ENCODE measurements at places on chromosomes 7 and 10.
A peak's percentile ranks its signal among the peaks of the same experiment; 100 is the strongest.

GRCh38 chr10:7493996-7494395 is 83.2 kb upstream of the SFMBT2 start:
- no peak for DNase-seq

DNA sequence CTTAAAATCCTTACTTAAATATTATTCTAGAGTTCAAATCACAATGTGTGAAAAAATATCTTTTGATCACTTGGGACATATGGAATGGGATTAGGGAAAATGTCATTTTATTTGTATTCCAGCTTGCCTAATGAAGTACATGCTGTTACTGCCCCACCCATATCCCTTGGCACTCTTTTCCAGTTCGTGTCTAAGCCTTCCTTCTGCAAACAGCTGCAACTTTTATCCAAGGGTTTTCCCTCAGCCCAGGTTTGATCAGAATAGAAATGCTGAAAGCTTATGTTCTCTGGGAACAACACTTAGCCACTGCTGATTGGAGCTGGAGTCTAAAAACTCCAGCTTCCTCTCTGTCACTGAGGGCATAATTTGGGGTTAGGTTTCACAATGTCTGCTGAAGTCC is 214.1 kb upstream of the FAM3C start:
- peak; percentile 77 for DNase-seq

DNA sequence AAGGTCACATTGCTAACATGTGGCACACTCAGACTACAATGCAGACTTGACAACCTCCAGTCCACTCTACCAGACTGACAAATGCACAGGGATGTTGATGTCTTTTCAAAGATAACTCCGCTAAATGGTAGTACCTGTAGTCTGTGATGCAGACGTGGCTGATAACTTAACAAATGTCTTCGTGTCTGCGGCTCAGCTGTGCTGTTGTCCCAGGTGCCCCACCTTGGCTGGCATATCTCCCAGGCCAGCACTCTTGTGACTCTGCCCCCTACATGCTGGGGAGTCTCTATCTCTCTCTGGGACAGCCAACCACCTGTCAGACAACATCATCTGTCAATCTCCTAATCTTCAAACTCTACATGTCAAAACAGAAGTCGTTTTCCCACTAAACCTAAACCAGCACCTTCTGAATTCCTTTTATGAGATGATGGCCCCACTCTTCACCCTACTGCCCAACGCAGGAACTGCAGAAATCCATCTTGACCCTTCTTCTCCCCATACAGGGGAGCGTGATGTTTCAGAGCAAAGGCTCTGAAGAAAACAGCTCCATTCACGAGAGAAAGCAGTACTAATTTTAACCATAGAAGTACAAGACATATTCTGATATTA is 156.4 kb downstream of the USP6NL start:
- no peak for DNase-seq

DNA sequence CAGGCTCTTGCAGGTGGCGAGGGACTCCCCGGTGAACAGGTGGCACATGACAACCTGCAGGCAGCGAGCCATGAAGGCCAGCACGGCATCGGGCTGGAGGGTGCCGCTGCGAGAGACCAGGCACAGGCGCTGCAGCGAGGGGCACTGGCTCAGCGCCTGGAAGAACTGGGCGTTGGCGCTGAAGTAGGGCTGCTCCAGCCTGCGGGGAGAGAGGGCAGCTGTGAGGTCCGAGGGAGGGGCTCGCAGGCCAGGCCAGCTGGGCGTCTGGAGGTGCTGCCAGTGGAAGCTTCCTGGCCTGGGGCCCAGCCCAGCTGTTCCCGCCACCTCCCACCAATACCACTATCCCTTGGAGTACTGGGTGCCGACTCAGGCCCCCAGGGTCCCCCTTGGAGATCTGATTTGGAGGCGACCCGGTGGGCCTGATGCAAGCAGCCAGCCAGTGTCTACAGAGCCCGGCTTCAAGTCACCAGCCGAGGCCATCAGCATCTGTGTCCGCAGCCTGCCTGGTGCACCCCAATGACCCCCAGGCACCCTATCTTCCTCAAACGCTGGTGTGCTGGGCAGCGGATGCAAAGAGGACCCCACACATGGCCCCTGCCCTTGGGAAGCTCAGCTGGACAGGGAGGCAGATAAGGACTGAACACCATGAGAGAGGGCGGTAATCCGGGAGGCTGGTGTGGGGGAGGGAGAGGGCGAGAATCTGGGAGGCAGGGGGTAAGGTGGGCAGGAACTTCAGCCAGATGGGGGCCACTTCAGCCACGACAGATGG is 67.8 kb upstream of the TNRC18 start:
- DNase-seq, result peak; percentile 92

DNA sequence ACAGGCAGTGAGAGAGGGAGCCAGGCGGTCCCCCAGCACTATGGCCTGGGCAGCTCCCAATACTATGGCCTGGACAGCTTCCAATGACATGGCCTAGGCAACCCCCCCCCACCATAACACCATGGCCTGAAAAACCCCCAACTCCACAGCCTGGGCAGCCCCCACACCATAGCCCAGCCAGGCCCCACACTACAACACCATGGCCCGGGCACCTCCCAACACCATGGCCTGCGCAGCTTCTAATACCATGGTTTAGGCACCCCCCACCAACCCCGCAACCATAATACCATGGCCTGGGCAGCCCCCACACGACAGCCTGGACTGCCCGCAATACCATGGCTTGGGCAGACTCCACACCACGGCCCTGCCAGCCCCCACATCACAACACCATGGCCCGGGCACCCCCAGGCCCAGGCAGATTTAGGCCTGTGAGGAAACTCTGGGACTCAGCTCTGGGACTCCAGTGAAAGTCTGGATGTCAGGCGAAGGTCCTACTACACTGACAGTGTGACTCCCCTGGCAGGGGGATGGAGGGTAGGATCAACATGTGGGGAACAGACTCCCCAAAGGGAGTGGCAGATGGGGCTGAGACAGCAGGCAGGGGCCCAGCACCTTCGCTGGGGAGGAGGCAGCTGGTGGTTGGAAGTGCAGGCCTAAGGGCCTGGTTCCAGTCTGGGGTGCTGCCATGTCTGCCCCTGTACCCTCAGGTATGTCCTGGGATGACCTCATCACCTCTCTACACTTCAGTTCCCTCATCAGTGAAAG is 8.7 kb downstream of the CPXM2 start:
- DNase-seq, result no peak

- DNase-seq, result no peak
Observed at GRCh38 chr7:29935111-29935510, 54.5 kb downstream of the SCRN1 start.

GRCh38 chr7:122702872-122703510 is at the start of gene RNF148:
Gene RNF148, minus strand, starts transcription at chr7:122702922. Its CDS starts 172 bp downstream, at chr7:122702750.
- no peak for DNase-seq

DNA sequence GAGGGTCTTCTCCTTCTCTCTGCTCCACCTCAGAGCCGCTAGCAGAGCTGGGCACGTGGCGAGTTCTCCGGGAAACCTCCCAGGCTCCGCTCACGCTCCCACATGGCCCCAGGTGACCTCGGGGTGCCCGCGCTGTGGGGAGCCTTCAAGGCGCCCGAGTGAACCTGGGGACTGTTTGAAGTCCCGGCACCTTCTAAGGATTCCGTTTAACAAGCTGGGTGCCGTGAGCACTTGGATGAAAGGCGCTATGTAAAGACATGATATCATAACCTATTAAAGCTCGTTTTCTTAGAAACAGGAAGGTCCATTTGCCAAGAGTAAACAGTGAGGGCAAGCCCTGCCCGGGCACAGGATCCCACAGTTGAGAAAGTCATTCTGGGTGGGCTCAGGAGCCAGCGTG is 15.8 kb upstream of the MYL10 start:
- no peak for DNase-seq

DNA sequence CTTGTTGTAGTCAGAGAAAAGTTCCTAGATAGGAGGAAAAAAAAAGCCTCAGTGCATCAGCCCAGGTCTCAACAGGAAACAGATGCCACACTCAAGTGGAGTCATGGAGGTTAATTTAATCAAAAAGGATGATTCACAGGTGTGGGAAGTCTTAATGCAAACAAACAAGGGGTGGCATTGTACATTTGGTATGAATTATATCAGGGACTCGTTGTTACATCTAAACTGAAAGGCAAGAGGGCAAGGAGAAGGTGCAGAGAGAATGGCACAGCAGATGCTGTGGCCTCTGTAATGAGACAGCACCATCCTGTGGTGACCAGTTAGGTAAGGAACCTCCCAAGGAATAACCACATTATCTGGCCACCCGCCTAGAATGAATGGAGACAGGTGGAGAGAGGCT is 133.7 kb downstream of the PTPRZ1 start:
- no peak for DNase-seq

- DNase-seq, result no peak
Observed at GRCh38 chr7:37421861-37422500, 26.7 kb downstream of the ELMO1 start.

DNA sequence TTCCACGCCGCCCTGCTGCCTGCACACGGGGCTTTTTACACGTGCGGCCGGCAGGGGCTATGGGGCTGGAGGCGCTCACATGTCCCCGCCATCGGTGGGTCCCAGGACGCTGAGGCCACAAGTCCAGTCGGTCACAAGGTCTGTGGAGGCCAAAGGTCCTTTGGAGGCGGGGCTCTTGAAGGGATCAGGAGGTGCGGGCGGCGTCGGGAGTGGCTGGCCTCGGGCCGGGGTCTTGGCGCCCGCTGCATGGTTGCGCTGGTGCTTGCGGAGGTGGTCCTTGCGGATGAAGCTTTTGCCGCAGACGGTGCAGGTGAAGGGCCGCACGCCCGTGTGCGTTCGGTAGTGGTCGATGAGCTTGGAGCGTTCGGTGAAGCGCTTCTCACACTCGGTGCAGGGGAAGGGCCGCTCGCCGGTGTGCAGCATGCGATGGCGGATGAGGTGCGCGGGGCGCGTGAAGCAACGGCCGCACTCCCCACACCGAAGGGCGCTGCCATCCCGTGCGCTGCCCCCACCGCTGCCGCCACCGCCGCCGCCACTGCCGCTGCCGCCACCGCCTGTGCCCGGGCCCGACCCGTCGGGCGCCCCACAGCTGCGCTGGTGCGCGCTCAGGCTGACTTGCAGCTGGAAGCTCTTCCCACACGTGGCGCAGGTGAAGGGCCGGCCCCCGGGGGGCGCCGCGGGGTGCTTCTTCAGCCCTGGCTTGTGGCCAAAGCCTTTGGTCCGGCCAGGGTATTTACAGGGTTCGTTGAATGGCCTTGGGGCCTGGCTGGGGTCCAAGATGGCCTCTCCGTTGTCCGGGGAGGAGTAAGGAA is 13.7 kb upstream of the ZNF777 start:
- no peak for DNase-seq

DNA sequence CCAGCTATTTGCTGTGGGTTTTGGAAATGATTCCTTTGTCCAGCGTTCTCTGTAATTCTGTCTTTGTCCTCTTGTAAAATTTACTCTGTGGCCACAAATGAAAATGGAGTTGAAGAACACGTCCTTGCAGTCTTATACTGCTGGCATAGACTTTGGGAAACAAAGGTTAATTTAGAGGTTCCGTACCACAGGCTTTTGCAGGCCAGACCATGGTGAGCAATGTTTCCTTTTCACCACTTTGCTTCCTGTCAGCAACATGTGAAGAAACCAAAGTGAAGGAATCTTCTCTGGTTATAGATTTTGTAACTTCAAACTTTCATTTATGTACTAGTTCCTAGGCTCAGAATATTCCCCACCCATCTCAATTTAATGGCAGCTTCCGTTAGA is 488.5 kb downstream of the MDFIC start:
- no peak for DNase-seq

DNA sequence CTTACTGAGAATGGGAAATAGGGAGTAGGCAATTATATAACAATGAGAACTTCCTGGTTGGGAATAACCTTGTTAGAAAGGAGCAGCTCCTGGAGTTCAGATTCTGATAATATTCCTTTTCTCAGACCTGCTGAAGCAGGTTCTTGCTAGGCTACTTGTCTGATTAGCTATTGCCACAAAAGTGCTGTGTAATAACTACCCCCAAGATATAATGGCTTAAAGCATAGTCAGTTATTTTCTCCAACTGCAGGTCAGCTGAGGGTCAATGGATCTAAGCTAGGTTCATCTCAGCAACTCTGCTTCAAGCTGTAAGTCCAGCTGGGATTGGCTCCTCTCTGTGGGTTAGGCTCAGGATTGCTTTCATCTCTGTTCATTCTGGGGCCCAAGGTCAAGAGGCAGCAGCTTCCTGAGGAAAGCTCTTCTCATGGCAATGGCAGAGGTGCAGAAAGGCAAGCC is 9.4 kb upstream of the CNOT4 start:
- no peak for DNase-seq

DNA sequence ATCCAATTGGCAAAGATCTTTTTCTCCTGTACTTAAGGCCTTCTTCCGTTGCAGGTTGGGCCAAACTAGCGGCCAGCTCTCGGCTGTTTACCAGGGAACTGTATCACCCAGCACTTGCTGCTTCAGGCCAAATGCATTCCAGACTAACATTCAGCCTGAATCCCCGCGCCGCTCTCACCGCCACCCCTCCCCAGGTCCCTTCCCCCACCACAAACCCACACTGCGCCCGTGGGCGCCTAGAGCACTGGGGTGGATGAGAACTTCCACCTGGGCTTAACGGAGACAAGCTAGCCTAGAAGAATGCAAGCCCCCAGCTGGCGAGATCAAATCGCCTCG is 676 bp downstream of the TCAF1 start:
- DNase-seq, result no peak

GRCh38 chr7:107208024-107208521 is 39.3 kb downstream of the HBP1 start:
- peak; percentile 7 for DNase-seq

- DNase-seq, result no peak
Observed at GRCh38 chr10:131776496-131776895, 124.3 kb upstream of the PPP2R2D start.

DNA sequence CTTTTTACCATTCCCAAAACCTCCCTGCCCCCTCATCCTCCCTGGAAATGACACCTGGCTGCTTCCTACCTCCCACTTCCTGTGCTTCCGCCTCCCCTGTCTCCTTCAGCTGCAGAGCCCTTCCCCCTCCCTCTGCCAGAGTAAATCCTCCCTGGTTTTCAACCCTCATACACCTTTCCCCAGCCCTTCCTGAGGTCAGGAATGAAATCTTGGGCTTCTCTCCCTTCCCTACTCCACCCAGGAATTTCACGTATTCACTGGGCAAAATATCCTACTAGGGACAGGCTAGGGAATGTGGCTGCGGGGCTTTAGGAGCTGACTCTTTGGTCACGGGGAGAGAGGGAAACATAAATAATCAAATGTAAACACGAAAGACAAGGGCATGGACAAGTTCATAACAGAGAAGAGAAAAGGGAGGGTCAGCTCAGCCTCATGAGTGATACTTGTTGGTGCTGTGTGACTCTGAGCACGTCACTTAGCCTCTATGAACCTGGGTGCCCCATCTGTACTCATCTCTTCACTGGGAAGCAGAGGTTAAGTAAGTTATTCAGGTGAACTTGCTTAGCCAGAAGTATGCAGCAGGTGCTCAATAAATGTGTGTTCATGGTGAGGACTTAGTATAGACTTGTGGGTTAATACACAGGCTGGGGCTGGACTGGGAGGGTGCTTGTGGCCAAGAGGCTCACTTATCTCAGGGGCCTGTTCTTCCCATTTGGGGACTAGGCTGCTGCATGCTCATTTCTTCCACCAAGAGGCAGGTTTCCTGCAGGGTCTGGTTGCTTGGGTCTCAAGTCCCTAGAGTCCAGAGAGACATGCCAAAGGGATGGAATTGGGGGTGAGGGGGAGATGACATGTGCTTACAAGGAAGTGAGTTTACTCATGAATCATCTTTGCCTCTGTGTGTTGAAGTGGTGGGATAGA is 10.0 kb upstream of the DUSP5 start:
- DNase-seq, result no peak
